ENCODE measurements at places on chromosomes 5 and 9.

- DNase-seq: no peak
Observed at GRCh38 chr5:14452685-14453454, 128.7 kb upstream of the OTULINL start.

DNA sequence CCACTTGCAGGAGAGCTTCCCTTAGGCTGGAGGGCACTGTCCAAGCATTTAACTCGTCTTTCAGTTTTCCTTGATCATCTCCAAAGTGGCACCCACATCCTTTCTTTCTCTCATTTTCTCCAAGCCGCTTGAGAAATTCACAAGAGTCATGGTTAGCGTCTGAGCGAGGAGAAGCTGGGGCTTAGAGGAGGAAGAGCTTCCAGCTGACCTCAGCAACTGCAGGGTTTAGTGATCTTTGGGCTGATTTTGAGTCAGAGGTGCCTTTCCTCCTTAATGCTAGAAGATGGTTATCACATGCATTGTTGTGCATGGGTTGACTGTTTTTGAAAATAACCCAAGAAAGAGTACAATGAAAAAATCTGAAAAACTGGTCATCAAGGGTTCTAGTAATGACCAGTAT is 134.7 kb downstream of the GADD45G start:
- no peak for DNase-seq

DNA sequence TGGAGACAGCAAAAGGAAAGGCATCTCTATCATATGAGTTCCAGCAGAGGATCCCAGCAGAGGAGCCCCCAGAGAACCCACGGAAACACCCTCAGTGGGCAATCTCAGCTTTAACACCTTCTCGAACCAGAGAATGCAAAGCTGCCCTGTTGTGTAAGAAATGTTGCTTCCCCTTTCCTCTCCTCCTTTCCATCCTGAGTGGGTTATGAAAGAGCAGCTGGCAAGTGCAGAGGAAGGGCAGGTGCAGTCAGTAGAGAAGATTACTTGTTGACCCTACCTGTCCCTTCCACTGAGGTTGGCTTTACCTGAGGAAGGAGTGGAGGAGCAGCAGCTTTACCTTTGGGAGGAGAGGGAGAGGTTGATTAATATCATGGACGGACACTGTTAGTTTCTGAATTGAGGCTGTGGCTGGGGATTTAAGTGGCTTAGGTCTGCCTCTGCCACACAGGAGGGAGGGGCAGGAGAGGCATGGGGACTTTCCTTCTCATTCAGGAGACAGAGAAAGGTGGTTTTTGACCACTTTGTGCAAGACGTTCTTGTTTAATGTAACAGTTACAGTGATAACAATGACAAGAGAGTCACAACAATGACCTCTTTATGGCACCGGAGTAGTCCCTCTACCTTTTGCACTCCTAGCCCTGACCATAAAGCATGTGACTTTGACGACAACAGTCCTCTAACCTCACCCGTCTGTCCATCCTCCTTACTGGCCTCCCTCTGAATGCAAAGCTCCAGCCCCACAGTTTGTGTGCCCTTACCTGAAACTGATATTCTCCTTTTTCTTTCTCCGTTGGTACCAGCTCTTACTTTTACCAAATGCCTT is 254.8 kb downstream of the NSG2 start:
- peak; percentile 24 for DNase-seq

- DNase-seq: no peak
Observed at GRCh38 chr5:179382486-179382885, 37.2 kb upstream of the ADAMTS2 start.

DNA sequence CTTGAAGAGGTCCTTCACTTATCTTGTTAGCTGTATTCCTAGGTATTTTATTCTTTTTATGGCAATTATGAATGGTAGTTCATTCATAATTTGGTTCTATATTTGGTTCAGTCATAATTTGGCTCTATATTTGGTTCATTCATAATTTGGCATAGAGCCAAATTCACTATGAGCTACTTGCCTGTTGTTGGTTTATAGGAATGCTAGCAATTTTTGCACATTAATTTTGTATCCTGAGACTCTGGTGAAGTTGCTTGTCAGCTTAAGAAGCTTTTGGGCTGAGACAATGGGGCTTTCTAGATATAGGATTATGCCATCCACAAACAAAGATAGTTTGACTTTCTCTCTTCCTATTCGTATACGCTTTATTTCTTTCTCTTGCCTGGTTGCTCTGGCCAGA is 142.2 kb downstream of the PLCXD3 start:
- DNase-seq: no peak

GRCh38 chr9:15121630-15122029 is 185.4 kb downstream of the TTC39B start:
- DNase-seq: no peak

- no peak for DNase-seq
Observed at GRCh38 chr5:154275566-154275965, 85.0 kb downstream of the GALNT10 start.

DNA sequence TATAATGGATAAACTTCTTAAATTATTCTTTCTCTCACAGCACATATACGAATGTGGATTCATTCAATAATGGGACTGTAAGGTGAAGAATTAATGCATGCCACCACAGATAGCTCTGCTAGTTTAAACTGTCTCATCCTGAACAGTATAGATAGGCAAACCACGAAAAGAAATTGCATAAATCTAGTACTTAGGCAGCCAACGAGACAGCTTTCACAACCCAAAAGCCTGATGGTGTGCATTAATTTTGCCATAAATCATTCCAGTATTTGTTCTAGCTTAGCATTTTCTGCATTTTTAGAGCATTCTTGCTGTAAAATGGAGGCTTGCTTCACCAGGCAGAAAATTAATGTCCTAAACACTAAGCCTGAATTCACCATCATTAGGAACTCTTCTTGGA is 834.2 kb upstream of the DMAC1 start:
- DNase-seq: no peak

DNA sequence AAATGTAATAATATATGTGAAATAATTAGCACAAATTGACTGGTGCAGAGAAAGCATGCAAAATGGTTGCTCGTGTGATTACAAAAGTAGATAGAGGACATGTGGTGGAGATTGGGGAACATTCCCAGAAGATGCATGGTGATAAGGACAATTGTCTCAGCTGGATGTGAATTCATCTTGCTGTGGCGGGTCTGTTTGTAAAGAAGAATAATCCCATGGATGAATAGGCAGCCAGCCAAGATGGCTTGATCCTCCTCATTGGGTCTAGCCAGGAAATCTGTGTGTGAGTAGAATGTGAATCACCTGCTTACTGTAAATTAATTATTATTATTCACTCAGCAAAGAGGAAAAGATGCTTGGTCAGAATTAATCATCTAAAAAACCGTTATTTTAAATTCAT is 12.6 kb upstream of the DPYSL3 start:
- no peak for DNase-seq

- no peak for DNase-seq
Observed at GRCh38 chr5:31244921-31245320, 51.4 kb downstream of the CDH6 start.

GRCh38 chr9:107180206-107180605 is 102.9 kb upstream of the RAD23B start:
- no peak for DNase-seq

DNA sequence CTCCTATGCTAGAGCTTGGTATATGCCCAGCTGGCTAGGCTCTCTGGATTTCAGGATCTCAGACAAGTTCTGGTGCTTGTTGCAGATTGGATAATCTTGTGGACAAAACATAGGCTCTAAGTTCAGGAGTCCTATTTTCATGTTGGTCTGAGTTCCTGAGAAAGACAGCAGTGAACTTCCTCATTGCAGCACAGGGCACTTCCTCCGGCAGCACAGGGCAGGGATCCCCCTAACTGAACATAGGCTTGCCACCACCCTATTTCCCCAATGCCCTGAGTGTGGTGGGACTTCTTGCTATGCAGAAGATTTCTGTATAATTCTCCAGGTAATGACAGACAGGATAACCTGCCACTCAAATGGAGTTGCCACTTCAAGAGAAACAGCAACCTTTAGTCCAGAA is 220.1 kb downstream of the PIK3R1 start:
- DNase-seq: no peak

DNA sequence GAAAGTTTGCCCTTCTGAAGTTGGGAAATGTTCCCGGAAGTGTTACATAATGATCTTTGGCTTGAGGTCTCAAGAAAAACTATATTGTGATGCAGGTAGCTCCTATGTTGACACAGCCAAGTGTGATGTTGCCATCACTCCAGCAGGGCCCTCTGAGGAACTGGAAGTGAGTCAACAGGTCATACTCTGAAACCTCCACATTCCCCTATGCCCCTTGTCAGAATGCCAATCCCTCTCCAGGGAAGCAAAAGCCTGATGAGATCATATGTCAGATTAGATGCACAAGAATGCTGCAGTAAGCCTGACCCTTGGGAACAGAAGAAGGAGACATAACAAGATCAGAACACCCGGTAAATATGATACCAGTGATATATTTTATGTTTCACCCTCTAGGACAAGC is 66.8 kb upstream of the ITGA2 start:
- peak; percentile 38 for DNase-seq

- DNase-seq: no peak
Observed at GRCh38 chr5:174775081-174775480, 50.7 kb downstream of the MSX2 start.

GRCh38 chr5:44336708-44337107 is 52.5 kb downstream of the FGF10 start:
- no peak for DNase-seq

DNA sequence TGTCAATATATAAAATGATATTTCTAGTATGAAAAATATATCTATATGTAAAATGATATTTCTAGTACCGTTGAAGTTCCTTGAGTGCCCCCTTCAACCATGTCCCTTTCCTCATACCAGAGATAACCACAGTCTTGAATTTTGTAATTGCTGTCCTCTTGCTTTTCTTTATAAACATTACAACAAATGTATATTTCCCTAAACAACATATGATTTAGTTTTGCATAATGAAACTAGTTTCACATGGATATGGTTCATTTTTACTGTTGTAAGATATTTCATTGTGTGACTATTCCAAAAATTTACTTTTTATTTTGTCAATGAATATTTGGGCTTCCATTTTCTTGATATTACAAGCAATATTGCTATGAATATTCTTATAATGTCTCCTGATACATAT is 14.0 kb downstream of the NLN start:
- no peak for DNase-seq

DNA sequence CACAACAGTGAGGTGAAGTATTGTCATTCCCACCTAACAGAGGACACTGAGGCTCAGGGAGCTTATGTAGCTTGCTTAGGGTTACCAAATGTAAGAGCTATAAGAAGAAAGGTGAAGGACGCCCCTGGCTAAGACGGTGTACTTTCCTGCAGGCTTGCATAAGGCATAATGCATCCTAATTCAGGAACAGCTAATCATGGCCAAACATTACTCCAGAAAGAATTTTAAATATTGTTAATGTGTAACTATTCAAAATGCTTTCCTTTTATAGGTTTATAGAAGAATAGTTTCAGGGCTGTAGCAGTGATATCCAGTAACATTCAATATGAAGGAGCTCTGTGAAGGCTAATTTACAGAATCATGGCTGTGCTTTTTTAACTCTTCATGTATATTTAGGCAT is 479.1 kb downstream of the BNC2 start:
- DNase-seq: no peak
